Ecto neural progenitor cell (in vitro differentiated cells): ENCODE measurements at places on chromosomes 3 and 15.
A peak's percentile ranks its signal among the peaks of the same experiment; 100 is the strongest.

- no peak for DNase-seq
Observed at GRCh38 chr15:62792986-62793751, 249.4 kb upstream of the TPM1 start.

GRCh38 chr3:38137615-38138348, 679 bp upstream of the MYD88 start:
- DNase-seq, result peak; percentile 68

- no peak for DNase-seq
Observed at GRCh38 chr15:38149315-38149714, 103.3 kb upstream of the SPRED1 start.

- no peak for DNase-seq
Observed at GRCh38 chr3:108085810-108086350, 5.0 kb downstream of the CD47 start.

DNA sequence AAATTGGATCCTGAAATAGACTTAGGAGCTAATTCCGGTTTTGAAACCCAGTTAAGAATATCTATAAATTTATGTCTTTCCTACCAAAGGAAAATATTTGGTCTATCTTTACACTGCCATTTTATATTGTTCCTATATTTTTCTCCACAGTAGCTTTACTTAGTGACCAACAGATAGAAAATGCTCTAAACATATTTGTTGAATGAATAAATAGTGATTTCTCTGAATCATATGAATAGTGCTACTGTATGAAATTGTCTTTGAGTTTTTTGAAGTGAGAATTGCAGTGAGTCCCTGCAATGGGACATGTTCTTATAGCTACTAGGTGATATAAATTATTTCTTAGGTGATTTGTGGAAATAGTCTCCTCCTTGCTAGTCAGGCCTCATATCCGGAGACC, 18.5 kb upstream of the EID1 start:
- no peak for DNase-seq

GRCh38 chr3:186998937-186999368, 68.6 kb downstream of the ST6GAL1 start:
- peak; percentile 57 for DNase-seq

DNA sequence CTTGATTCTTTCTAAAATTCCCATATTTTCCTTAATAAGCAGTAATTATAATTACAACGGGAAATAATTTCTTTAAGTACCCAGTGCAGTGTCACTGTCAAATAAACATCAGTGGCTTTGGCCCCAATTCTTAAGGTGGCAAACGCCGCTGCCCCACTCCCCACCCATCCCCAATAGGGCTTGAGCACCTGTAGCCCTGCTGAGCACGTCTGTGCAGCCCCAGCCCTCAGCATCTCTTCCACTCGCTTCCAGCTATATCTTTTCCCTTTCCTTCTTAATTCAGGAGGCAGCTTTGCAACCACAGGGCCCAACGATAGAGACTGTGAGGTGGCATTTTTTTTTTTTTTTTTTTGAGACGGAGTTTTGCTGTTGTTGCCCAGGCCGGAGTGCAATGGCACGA, 9.0 kb downstream of the PPM1M start:
- DNase-seq, result no peak

DNA sequence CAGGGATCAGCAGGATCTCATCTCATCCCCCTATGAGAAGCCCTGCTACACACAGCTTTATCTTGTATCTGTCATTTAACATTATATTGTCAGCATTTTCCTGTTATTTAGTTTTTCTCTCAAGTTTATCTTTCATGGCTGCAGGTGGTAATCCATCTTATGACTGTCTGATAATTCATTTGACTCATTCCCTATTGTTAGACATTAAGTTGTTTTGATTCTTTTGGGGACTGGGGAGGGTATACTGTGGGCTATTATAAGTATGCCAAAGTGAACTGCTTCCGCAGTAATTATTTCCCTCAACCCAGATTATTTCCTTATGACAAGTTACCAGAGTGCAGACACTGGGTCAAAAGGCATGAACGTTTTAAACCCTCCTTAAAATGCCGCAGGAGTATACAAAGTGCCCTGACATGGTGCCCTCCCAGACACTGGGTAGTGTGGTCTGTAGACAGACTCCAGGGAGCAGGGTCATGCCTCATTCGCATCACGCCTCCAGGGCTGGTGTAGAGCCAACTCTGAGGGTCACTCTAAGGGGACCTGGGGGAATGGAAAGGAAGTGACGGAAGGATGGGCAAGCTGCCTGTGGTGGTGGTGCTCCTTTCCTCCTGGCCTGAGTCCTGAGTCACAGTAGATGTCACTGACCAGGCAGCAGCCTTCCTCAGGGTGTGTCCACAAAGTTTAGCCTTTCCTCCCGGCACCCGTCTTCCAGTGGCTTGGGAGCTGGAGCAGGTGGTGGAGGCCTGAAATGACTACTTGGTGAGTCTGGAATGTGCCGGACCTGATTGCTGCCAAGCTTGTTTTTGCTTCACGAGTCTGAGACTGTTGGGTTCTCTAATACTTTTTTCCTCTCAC, 11.6 kb downstream of the GPR160 start:
- no peak for DNase-seq

DNA sequence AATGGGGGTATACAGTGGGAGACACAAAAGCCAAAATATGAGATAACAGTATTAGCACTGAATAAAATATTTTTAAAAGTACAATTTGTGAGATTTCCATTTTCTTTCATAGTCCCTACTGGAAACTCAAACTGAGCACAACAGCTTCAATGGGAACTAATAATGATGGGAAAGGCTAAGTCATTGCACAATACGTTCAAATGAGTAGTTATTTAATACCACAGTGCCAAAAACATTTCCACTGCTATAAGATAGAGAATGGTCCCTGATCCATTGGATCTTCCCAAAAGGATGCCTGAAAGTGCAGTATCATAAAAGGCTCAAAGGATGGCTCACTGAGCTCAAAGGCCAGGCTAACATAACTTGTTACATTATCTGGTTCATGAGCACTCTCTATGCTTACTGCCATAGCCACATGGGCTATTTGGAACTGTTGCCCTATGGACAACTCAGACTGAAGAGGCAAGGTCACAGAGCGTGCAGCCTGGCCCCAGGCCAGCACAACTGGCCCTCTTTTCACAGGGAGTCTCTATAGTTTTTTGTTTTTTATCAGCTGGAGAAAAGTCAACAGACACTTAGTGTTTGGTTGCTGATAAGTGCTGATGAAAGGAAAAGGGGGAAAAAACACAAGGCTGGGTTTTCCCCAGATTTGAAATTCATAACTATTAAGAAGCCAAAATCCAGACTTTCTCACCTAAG, 54.1 kb upstream of the PPIB start:
- DNase-seq, result no peak

- no peak for DNase-seq
Observed at GRCh38 chr3:45612138-45612537, 17.6 kb downstream of the LIMD1 start.

- DNase-seq, result no peak
Observed at GRCh38 chr3:122085673-122086072, 30.5 kb downstream of the CD86 start.

GRCh38 chr3:156674046-156674910, at the start of gene TIPARP:
TIPARP (plus strand) TSS chr3:156674590; CDS start chr3:156677698, 3,108 bp downstream.
- DNase-seq, result peak; percentile 98

- no peak for DNase-seq
Observed at GRCh38 chr15:76035593-76035992, 23.4 kb upstream of the NRG4 start.

- no peak for DNase-seq
Observed at GRCh38 chr3:116515973-116516372, 70.7 kb upstream of the LSAMP start.

- DNase-seq, result no peak
Observed at GRCh38 chr15:79349525-79349924, 38.6 kb downstream of the TMED3 start.

DNA sequence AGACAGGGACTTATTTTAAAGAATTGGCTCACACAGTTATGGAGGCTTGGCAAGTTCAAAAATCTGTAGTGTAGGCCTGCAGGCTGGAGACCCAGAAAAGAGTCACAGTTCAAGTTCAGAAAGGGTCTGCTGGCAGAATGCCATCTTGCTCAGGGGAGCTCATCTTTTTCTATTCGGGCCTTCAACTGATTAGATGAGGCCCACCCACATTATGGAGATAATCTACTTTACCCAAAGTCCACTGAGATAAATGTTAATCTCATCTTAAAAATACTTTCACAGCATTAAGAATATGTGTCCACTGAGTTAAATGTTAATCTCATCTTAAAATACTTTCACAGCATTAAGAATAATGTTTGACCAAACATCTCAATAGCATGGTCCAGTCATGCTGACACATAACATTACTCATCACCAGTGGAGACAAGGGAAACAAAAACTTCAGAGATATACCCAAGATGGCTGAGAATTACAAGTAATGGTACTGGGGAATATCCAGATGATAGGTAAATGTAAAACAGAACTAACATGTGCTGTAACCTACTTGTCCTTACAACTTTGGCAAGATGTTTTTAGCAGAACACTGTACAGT, 74.3 kb upstream of the STAC start:
- no peak for DNase-seq

- no peak for DNase-seq
Observed at GRCh38 chr3:123634149-123635051, 49.5 kb upstream of the HACD2 start.

DNA sequence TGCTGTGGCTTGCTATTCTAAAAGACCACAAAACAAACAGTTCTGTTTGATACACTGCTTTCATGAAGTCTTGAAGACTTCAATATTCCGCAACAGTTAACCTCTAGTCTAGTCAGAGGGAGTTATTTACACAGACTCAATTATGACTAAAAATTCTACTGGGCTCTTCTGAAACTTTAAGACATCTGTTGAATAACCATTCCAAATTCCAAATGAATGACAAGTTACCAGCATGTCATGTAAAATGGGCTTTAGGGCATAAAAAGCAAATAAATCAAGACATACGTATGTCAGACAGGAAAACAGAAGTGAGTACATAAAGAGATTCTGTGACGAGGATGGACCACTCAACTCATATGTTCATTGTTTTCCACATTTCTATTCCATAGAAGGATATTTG, 93.9 kb downstream of the PLOD2 start:
- DNase-seq, result no peak

GRCh38 chr3:102059145-102059943, 210.0 kb downstream of the NFKBIZ start:
- DNase-seq, result no peak

GRCh38 chr15:68439506-68439905, 7.5 kb upstream of the ITGA11 start:
- DNase-seq, result peak; percentile 12

DNA sequence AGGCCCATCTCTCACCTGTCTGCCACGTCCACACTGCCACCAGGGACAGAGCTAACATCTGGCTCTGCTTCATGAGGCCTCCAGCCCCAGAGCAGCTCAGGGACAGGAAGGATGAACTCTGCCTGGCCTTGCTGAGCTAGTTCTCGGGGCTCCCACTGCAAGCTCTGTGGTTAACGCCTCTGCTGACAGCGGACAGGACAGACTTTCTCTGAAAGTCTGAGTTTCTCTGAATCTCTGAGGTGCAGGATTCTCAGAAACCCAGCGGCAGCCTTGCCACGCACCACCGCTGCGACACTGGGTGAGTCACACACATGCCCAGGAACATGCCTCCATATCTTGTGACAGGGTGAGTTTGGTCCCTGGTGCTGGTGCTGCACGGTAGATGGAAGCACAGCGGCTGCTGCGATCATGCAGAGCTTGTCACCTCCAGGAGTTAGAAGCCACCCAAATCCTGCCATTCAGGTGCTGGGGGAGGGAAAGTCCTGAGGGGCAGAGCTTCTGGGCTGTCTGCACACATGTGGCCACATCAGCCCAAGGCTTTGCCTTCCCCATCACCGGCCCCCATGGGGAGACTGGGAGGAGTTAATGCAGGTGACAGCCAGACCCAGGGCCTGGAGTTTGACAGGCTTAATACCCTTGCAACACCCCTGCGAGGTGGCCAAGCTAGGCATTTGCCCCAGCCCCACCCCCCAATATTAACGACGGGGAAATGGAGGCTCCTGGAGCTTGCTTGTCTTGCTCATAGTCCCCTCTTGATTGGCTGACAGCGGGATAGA, 267.0 kb downstream of the PLCL2 start:
- DNase-seq, result no peak

DNA sequence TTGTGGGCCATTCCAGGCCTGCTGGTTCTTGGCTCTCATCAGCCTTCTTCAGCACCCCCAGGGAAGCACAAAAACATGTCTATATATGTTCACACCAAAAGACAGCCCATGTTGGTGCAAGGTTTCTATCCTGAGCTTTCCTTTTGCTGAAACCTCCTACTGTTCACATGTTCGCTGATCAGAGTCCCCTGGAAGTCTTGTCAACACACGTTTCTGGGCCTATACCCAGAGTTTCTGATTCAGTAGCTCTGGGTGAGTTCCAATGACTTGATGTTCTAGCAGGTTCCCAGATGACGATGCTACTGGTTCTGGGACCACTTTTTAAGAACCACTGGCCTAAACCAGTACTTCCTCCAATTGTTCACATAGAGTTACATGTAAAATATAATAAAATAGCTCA, 46.0 kb downstream of the SUCNR1 start:
- no peak for DNase-seq

DNA sequence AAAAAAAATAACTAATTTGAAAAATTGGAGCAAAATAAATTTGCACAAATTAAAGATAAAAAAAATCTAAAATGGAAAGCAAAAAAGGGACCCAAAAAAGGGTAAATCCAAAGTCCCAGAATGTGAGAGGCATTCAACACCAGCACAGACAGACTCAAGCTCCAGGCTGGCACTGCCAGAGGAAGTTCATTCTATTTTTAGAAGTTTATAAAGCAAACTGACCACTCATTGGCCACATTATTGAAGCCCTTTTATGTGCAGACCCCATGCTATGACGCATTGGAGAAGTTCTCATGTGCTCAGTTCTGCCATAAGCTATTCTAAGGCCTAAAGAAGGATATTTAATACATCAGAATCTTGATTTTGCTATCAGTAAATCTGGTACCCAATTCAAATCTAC, 17.6 kb upstream of the BOC start:
- no peak for DNase-seq

DNA sequence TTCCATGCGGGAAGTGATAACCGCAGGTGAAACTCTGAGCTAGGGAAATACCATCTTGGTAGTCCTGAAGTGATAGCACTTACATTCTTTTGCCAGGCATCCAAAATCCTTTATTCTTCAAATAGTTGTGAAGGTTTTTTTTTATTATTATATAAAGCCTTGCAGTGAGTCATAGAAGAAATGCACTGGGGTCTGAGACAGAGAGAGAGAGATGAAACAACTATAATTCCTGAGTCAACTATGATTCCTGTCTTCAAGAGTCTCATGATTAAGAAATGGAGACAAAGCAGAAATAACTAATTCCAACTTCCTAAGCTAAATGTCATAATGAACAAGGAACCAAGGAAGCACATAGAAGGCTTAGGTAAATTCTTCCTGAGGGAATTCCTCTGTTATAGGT, 495.6 kb downstream of the LPP start:
- no peak for DNase-seq

DNA sequence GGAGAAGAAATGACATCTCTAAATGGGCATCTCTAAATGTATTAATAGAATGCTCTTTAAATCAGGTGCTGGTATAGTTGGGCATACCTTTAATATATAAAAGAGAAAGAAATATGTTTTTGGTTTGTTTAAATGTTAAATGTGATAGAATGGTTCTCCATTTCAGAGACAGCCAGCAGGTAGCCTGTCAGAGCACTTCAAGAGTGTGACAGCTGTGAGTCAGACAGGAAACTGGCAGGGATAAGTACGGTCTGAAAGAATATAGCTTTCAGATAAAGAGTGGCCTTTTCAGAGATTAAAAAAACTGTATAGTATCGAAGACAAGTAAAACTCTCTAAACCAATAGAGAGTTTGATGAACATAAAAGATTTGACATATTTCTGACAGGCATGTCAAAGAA, 654.1 kb downstream of the IGSF11 start:
- DNase-seq, result no peak

- no peak for DNase-seq
Observed at GRCh38 chr3:143753456-143753855, 94.8 kb downstream of the SLC9A9 start.

- DNase-seq, result no peak
Observed at GRCh38 chr3:77247061-77247460, 207.2 kb downstream of the ROBO2 start.
